ENCODE measurements at places on chromosomes 7 and 10.

GRCh38 chr10:74927701-74928100 lies 101.3 kb downstream of the KAT6B start:
- no peak for DNase-seq

GRCh38 chr7:74598558-74598957 lies 59.0 kb upstream of the GTF2I start:
- DNase-seq: no peak

- no peak for DNase-seq
These were observed 42.9 kb upstream of the FGL2 start for GRCh38 chr7:77242554-77242953.

DNA sequence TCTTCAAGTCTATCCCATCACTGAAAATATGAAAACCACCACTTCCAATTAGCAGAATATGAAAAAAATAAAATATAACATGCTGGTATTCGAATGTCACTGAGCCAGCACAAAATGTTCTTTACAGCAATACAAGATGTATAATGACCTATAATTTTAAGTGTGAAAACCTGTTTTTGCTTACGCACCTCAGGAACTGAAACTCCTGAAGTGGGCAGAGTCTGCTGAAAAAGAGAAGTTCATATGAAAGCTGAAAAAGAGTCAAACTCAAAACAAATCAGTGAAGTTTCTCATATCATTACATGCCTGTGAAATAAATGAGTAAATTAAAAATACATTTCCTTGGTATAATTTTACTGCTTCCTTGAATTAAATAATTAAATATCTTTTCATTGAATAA lies 272.5 kb downstream of the DGKB start:
- no peak for DNase-seq

DNA sequence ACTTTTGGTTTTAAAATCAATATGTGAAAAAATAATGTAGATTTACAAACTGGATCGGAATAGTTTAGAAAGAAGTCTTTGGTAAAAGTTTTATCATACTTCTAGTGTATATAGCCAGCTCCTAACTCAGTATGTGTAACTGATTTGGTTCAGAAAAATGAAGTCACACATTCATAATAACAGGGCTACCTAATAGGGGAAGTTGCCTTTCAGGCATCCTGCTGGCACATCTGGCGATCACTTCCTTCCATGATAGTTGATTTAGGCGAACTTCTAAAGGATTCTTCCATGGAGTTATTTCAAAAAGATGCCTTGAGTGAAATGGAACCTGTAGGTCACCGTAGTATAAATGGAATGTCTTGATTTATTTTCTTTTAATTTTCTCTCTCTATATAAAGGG lies 69.1 kb downstream of the SHH start:
- no peak for DNase-seq

DNA sequence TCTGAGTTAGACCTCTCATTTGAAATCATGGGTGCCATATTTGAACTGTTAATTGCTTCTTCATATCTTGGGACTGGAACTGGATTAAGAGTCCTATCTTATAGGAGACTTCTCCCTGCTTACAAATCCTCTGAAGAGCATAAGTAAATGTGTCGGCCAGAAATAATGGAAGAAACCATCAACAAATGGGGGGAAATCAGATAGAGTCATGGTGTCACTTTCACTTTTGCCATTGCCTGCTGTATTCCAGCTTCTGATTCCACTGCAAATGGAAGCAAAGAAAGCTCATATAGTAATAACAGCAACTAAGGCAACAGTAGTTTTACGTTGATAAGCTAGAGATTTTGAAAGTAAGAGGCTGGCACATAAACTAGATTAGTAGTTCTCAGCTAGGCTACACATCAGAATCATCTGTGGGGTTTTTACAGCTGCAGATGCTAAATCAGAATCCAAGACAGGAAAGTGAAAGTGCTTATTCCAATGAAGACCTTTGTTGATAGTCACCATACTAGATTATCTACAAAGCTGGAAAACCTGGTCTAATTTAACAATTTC lies 12.3 kb upstream of the CRPPA start:
- no peak for DNase-seq

DNA sequence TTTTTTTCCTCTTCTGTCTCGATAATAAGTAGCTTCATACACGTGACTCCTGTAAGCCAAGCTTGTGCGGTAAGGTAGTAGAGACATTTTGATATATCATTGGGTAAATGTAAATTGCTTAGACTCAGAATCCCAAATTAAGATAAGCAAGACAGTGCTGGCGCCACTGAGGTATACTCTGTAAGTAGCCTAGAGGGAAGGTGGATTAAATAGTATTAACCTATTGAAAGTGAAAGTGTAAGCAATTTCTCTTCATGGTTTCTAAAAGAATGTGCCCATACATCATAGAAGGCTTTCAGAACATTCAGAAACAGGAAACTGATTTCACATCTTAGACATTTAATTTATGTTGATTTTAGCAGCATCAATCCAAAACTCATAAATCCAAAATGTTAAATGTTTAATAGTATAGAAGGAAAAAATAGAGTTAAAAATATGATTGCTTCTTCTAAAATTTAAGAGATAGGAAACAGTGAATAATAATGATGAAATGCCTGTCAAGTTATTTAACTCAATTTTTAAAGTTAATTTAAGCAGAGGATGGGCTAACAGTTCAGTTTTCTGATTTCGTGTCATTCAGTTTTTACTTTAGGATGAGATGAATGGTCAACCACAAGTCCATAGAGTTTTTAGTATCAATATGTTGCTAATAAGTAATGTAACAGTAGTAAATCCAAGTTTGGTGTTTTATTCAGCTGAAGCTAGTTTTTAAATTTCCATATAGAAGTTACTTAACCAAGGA lies 36.8 kb downstream of the LRRC72 start:
- no peak for DNase-seq

- DNase-seq: no peak
These were observed 19.1 kb downstream of the TRUB1 start for GRCh38 chr10:114957122-114957521.

- no peak for DNase-seq
These were observed at the start of gene ZPBP for GRCh38 chr7:50092579-50093491. ZPBP (minus strand) TSS chr7:50093246; CDS start chr7:50093194, 52 bp downstream.
